ENCODE measurements at places on chromosomes 5 and 9. TPM values are rescaled to one million over a fixed set of nuclear protein-coding genes. Genes with fewer than 3 reads are reported as not detected.

TMEM171 gene
- total RNA-seq: not detected

TXNDC8 gene
- total RNA-seq: not detected

SHOC1 gene
- total RNA-seq: not detected

IFNA21 gene
- not detected for total RNA-seq

NPR2 gene
- 5.9 TPM for total RNA-seq

PLK2 gene
- total RNA-seq: 32.1 TPM

DMGDH gene
- total RNA-seq: 0.43 TPM

DNA sequence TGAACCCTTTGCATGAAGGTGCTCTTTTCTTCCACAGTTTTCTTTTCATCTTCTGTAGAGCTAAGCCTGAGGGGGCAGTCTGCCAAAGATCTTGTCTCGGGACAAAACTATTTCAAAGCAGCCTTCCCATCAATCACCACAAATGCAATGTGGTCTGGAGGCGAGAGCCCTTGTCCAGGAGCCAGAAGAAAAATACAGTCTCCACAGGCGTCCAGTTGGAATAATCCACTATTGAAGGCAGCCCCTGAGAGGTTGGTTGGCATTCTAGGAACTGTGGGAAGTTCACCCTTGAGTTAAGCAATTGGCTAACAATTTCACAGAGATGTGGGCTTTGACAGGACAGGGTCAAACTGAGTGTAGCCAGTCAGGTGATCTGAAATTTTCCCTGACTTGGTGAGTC is 72.0 kb downstream of the SEMA6A start:
- no peak for DNase-seq
- no peaks in the 10 kb centered on the region for H3K36me3 ChIP-seq
- no peak overlapping the region for H3K4me3 ChIP-seq

- DNase-seq: peak; percentile 38
- no peak overlapping the region for H3K4me3 ChIP-seq
- no peaks in the 10 kb centered on the region for H3K27me3 ChIP-seq
- H3K4me1 ChIP-seq: no peaks in the 10 kb centered on the region
- H3K27ac ChIP-seq: no peak overlapping the region
Observed at GRCh38 chr9:34547960-34548611, 25.3 kb upstream of the ENHO start.

DNA sequence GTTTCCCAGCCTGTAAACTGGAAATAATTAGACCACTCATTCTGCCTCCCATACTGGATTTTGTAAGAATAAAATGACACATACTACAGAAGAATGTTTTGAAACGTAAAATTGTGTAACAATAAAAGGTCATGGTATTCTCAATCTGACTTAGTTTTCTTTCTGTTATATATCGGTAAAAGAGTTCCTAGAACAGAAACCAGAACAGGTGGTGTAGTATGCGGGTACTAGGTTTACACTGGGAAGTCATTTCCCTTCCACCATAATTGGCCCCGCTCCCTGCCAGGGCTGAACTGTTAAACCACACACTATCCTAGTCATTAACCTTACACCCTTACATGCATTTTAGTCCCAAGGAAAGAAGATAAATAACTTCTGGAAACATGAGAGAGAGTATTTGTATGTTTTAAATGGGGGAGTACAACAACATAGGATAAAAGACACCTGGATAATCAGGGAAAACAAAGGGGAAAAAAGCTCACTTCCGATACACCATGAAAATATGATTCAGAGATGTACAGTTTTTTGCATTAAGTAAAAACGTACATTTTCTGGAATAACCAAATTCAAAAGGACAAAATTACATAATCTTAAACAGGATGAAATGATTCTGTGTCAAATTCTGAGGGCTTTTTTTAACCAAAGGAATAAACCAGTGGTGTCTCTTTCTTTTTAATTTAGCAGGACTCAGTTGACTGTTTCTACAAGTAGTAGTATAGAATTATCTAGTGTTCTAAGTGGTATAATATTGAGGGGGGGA is 199.7 kb downstream of the GLIS3 start:
- H3K36me3 ChIP-seq: no peaks in the 10 kb centered on the region
- DNase-seq: no peak
- no peak overlapping the region for H3K4me3 ChIP-seq
- no peak overlapping the region for H3K27ac ChIP-seq
- H3K27me3 ChIP-seq: no peaks in the 10 kb centered on the region
- H3K4me1 ChIP-seq: no peaks in the 10 kb centered on the region

DNA sequence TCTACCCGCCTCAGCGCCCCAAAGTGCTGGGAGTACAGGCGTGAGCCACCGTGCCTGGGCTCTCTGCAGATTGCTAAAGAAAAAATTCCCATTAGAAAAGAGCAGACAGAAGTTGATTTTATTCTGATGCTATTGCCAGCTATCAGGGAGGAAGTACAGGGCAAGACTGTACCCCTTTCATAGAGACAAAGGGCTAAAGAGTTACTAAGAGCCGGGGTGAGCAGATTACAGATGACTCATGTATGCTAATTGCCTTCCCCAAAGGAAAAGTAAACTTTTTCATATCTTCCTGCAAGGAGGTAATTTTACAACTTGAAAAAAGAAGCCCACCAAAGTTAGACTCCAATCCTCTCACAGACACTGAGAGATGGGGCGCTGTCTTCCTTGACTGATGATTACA is 42.3 kb upstream of the MCTP1 start:
- H3K36me3 ChIP-seq: no peaks in the 10 kb centered on the region
- DNase-seq: no peak
- H3K4me1 ChIP-seq: no peaks in the 10 kb centered on the region
- H3K4me3 ChIP-seq: no peak overlapping the region
- no peak overlapping the region for H3K27ac ChIP-seq

GRCh38 chr9:116234081-116234480 is 80.5 kb downstream of the PAPPA start:
- H3K4me3 ChIP-seq: no peak overlapping the region
- no peaks in the 10 kb centered on the region for H3K4me1 ChIP-seq
- no peaks in the 10 kb centered on the region for H3K27me3 ChIP-seq
- DNase-seq: no peak
- no peaks in the 10 kb centered on the region for H3K36me3 ChIP-seq

GRCh38 chr9:91382298-91382697 is 20.6 kb upstream of the AUH start:
- H3K27ac ChIP-seq: no peak overlapping the region
- H3K4me1 ChIP-seq: no peaks in the 10 kb centered on the region
- H3K36me3 ChIP-seq: no peaks in the 10 kb centered on the region
- no peak overlapping the region for H3K4me3 ChIP-seq

GRCh38 chr9:35646153-35646532 is 4.6 kb downstream of the SIT1 start:
- H3K27me3 ChIP-seq: no peaks in the 10 kb centered on the region
- peak overlapping the region; percentile 92 for H3K27ac ChIP-seq
- H3K36me3 ChIP-seq: no peaks in the 10 kb centered on the region
- peaks cover 72% of the 10 kb centered on the region for H3K4me1 ChIP-seq

DNA sequence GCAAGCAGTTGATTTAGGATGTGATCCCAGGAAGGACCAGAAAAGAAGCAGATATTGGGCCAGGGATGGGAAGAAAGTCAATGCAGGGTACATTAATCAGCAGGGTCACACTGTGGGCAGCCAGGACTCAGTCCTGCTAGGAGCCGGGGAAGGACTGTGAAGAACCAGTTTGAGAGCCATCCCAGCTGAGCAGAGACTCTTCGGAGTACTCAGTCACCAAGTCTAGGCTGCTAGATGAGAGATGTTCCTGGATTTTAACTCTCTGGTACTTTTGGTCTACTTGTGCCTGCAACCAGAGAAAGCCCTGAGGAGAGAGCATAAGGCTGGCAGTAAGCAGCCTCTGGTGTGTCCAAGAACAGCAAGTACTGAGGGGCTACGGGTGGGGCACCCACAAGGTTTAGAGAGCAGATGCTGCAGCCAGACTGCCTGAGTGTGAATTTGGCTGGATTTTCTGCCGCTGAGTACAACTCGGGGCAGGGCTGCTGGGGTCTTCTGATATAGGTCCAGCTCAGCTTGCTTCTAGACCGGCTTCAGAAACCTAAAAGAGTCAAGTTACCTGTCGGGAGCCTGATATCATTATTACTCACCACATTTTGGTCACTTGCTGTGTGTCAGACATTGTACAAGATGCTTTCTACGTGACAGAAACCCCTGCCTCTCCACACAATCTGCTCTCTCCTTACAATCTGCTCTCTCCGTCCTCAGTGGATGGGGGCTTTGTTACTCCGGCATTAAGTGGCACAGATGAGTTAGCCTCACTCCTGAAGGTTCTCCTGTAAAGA is 250.2 kb upstream of the GAS1 start:
- no peak overlapping the region for H3K4me3 ChIP-seq
- H3K27ac ChIP-seq: no peak overlapping the region
- H3K4me1 ChIP-seq: peaks cover 2% of the 10 kb centered on the region

All from T-cell (primary cell).